ENCODE measurements at places on chromosomes 5 and 9.
A peak's percentile ranks its signal among the peaks of the same experiment; 100 is the strongest.

DNA sequence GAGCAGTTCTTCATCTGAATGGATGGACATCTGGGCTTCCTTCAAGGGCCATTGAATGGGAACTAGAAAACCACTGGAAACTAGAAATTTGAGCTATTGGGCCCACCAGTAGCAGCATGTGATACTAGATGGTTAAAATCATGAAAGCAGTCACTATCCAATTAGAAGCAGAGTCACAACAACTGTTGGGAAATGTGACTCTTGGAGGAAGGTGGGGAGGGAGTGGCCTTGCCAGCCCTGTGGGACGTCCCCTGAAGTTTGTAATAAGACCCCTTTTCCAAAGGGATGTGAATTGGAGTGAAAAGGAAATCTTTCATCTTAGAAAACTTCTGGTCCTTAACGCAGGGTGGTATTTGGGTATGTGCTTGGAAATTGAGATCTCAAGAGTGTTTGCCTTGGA is 5.6 kb downstream of the RAB24 start:
- no peak for DNase-seq

GRCh38 chr5:148436029-148436428 is 52.3 kb downstream of the FBXO38 start:
- no peak for DNase-seq

DNA sequence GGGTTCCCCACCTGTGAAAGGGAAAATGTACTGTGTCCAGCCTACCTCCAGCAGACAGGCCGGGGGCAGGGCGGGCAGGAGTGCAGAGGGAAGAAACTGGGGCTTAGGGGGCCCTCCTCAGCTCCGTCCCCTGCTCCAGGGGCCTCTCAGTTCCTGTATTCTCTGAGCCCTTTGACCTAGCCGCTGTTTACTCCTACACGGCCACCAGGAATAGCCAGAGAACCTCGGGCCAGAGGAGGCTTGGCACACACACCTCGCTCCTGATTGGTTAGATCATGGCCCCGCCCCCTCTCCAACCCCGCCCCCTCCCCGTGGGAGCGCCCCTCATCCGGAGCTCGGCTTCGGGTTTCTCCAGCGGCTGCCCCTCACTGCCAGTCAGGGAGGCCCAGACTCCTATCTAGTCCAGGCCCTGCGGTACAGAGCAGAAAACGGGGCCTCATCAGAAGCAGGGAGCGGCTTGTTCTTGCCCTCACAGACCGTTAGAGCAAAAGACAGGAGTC is 2.2 kb downstream of the ST6GALNAC6 start:
- DNase-seq = no peak

DNA sequence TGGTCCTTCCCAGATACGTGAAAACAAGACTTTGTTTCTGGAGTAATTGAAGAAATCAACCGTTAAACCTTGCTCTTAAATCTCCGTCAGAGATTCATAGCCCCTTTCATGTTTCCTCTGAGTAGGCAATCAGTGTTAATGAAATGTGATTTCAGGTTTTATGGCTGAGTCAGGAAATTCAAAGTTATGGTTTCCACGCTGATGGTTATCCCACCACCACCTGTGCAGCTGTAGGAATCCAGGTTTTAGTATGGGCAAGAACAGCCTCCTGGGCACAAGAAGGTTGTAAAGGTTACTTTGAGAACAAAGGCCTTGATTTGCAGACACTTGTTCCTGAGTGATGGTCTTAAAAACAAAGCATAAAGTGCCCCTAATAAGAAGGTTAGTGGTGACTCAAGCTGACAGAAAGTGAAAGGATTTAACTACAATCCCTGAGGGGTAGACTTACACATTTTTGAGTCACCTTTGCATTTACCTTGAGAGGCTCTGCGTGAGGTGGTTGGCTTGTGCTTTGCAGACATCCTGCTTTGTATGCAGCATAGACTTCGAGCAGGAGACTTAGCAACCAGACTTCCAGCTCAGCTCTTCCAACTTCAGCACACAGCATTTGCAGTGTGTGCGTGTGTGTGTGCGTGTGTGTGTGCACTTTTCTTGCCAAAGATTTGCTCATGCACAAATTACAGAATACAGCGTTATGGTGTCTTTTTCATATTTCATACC is 159.6 kb downstream of the TLE4 start:
- DNase-seq = no peak

DNA sequence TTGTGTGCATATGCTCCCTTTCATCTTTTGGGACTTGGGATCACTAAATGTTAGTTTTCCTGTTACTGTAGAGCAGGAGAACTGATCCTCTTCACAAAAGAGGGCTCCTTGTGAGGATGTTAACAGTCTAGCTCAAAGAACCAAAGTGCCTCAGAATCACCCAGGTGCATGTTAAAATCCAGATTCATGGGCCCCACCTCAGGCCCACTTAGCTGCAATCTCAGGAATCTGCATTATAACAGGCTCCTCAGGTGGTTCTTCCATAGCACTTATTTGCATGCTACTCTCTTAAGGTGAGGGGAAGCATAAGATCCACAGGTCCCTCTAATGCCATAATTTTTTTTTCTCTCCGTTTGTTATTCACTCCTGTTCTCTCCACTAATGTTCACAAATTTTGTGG is 14.8 kb upstream of the MEF2C start:
- DNase-seq = no peak

GRCh38 chr9:13569602-13570067 is 290.1 kb upstream of the MPDZ start:
- DNase-seq = no peak

- DNase-seq = no peak
These were observed 4.6 kb upstream of the PTGDS start for GRCh38 chr9:136972743-136973142.

- no peak for DNase-seq
These were observed 14.9 kb upstream of the ZFP62 start for GRCh38 chr5:180875860-180876426.

DNA sequence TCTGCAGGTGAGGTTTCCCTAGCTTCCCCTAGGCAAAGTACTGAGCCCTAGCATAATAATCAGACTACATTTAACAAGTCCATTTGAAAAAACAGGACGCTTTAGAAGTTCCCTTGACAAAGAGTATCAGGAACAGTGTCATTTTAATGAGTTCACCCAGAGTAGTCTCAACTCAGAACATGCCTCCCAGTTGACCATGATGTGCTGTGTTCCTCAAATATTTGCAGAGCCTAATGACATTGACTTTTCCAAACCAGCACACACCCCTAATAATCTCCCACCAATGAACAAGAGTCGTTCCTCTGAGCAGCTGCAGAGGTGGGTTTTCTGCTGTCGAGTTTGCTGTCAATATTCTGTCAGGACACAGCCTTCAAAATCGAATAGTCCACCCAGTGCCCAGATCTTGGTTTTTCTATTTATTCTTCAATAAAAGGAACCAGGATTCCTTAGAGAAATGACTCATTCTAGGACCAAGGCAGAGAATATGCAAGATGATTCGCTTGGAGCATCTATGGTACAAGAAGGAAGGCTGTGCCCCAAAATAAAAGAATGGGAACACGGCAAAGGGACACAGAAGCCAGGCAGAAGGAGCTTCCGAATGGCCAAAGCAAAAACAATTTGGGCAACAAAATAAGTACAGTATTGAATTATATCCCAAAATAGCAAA is 57.6 kb downstream of the OTULIN start:
- no peak for DNase-seq

- no peak for DNase-seq
These were observed 92.1 kb upstream of the PHYKPL start for GRCh38 chr5:178324481-178325310.

DNA sequence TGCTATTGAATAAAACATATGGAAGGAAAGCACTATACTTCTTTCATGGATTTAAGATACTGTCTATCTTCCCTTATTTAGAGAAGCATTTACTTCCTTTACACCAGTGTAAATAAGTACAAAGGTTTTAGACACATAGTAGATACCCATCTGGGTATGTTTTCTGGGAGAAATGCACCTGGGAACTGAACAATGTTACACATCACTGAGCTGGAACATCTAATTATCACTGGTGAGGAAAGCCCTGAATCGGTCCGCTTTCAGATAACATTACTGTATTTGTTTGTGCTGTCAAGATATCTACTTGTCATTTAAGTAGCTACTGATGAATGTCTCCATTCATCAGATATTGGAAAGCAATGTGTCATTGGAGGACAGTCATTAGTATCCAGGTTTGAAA is 964.7 kb upstream of the PTPRD start:
- DNase-seq = no peak

DNA sequence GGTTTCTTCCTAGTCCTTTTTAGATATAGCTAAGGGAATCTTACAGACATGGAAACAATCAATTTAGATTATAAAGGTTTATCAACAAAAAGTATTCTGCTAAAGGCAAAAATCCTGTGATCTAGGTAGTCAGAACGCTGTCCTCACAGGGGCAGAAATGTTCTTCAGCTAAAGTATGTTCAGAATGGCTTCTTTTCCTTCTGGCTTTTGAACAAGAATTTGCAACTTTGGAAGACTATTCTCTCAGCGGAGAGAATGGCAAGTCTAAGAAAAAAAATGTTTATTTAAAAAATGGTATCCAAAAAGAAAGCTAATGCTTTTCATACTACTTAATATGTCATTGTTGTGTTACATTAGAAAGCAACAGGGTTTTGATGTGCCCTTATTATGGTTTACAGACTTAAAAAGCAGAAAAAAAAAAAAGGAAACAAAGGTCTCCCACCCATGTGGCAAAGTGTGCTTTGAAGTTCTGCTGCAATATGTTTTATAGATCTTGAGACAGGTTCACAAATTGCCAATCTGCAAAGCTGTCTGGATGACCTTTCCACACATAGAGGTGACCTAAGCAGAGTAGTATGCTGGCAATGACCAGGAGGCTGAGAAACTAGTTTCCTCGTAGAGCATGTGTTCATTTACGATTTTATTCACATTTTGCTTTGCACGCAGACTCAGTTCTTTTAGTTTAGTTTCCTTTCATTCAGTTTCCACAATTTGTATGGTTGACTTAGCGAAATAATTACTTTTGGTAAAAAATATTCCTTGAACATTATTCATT is 45.1 kb upstream of the PJA2 start:
- DNase-seq = no peak

DNA sequence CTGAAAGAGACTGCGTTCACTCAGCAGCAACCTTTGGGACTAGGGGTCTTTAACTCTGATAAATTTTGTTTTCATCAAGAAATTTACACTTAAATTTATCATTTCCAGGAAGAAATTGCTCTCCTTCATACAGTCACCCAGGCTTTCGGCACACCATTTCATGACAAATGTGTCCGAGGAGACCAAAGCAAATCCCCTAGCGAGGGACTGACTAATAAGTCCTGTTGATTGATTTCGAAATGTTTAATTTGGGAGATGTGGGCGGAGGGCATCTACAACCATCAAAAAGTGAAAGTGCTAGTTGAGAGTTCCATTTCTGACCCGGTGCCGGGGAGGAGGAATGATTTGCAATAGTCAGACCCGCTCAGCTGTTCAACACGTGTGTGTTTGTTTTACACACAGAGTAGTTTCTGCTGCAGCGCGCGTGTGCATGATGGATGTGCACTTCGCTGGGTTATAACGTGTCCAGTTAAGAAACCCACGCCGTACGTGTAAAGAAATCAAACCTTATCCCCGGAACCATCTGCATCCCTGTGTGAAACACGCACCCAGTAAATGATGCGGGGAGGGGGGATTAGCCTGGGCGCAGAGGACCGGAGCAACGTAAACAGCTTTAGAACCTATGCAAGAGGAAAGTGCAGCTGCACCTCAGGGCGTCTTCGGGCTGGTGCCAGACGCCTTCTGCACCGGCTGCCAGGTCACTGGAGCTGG is 845 bp upstream of the NR4A3 start:
- DNase-seq = no peak

DNA sequence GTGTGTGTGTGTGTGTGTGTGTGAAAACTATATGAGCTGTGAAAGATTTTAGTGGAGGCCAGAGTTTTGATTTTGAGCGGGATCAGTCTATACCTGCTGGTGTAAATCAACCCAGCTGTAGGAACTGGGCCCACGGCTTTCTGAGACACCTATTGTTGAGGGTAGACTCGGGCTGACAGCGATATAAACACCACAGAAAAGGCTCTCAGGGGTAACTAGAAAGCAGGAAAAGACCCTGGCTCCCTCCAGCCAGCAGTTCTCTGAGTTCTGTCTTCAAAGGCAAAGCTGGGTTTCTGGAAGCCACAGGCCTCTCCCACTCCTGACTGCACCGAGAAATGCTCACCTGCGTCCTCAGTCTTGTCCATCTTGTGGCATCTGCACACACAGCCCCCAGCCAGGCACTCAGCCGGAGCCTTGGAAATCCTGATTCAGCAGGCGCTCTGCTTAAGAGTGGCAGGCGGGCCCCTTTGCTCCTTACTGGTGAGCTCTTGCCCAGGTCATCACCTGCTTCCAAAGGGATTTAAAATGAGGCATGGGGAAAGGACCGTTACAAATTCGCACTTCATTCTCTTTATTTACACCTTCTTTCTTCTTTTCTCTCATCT is 223.3 kb downstream of the NDUFS4 start:
- no peak for DNase-seq

DNA sequence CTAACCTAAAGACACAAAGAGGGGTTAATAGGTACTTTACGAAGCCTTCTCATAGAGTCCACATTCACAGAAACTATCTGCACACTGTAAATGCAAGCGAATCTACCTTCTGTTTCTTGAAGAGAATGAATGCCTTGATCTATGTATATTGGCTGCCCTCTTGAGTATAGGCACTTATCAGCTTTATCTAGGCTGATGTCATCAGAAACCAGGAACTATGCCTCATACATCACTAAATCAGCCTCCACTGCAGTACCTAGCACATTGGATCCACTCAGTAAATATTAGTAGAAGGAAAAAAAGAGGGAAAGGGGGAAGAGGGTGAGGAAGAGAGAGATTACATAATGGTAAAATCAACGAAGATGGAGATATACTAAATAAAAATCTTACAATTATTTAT is 477.1 kb downstream of the CAAP1 start:
- no peak for DNase-seq

GRCh38 chr5:140432916-140433315 is 31.3 kb downstream of the ANKHD1 start:
- no peak for DNase-seq

- no peak for DNase-seq
These were observed 65.5 kb upstream of the FOXE1 start for GRCh38 chr9:97787551-97787950.

GRCh38 chr5:134092875-134093274 is 21.6 kb upstream of the TCF7 start:
- DNase-seq = no peak

- DNase-seq = no peak
These were observed 116.5 kb upstream of the FBXL7 start for GRCh38 chr5:15383469-15383868.

- peak; percentile 1 for DNase-seq
These were observed 4.9 kb upstream of the C7 start for GRCh38 chr5:40904205-40904993.

DNA sequence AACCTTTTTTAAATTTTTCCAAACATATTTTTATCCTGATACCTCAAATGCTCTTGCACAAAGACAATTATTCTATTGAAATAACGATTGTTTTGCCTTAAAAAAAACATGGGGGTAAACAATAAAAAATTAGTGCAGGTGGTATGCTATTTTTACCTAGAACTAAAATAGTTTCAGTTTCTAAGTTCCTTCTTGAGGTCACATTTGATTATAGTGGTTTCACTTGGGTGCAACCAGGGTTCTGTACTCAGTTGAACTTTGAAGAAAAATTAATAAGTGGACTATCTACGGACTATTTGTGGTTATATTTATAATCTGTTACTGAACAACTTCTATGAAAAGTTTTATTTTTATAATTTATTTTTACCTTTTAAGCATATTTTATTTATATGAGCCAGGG is 387.1 kb upstream of the IZUMO3 start:
- no peak for DNase-seq

GRCh38 chr5:26236936-26237335 is 801.5 kb downstream of the CDH9 start:
- DNase-seq = no peak
